Gastrocnemius medialis (tissue), 4 donors: ENCODE measurements at places on chromosomes 13 and 19.
A peak's percentile ranks its signal among the peaks of the same experiment; 100 is the strongest.

GRCh38 chr19:12947702-12948611, 2.3 kb downstream of the RAD23A start:
- DNase-seq: no peak

DNA sequence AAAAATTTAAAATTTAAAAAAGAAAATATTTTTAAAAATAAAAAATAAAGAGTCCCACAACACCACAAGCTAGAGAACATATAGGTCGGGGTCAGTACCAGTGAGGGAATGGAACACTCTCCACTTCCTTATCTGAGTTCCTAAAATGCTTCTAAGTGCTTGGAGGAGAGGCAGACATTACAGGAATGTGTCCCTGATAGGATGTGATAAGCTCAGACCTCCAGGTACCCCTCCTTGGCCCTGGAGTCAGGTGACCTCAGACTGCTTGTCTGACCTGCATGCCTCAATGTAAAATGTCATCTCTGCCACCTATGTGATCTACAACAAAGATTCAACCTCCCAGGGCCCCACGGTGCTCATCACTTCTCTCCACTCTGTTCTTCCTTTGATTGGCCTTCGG, 2.8 kb downstream of the ZNF814 start:
- no peak for DNase-seq

DNA sequence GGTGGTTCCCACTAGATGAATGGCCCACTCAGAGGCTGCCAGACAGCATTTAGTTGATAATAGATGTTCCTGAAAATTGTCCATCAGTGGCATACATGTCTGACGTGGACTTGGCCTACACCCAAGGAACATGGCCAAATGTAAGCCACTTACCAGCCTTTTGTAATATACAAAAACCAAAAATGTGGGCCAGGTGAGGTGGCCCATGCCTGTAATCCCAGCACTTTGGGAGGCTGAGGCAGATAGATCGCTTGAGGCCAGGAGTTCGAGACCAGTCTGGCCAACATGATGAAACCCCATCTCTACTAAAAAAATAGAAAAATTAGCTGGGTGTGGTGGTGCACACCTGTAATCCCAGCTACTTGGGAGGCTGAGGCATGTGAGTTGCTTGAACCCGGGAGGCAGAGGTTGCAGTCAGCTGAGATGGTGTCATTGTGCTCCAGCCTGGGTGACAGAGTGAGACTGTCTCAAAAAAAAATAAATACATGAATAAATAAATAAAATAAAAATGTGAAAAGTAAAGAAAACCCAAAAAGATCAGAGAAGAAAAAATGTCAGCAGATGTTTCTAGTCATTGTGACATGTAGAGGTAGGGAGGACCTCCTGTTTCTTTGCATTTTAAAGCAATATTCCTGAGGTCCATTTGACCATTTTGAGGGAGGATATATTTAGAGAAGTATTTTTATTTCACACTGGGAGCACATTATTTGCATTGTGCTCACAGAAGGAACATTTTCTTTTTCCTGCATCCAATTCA, 7.1 kb upstream of the WTIP start:
- no peak for DNase-seq

DNA sequence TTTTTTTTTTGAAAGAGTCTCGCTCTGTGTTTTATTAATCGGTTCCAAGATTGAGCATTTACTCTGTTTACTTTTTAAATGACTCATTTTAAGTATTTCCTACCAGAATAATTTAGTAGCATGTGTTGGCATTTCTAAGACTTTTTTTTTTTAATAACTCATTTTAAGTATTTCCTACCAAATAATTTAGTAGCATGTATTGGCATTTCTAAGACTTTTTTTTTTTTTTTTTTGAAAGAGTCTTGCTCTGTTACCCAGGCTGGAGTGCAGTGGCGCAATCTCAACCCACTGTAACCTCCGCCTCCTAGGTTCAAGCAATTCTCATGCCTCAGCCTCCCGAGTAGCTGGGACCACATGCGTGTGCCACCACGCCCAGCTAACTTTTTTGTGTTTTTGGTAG, 13.1 kb downstream of the SETDB2 start:
- no peak for DNase-seq

DNA sequence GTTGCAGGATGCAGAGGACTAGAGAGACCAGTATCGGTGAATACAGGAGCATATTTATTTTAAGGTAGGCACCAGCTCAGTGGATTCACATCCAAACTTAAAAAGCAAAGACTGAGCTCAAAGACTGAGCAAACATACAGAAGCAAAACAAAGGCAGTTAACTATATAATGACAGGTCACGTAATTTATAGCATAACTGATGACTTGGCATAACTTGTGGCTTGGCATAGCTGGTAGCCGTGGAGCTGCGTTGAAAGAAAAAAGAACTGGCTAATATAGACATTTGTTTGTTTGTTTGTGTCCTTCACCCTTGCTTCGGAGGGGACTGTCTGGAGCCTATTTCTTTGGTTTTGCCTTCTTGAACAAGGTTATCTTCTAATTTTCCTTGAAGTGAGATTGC, 33.7 kb downstream of the ZNF493 start:
- DNase-seq: no peak

GRCh38 chr19:47778954-47779351, 450 bp downstream of the SELENOW start:
- DNase-seq: peak; percentile 75

DNA sequence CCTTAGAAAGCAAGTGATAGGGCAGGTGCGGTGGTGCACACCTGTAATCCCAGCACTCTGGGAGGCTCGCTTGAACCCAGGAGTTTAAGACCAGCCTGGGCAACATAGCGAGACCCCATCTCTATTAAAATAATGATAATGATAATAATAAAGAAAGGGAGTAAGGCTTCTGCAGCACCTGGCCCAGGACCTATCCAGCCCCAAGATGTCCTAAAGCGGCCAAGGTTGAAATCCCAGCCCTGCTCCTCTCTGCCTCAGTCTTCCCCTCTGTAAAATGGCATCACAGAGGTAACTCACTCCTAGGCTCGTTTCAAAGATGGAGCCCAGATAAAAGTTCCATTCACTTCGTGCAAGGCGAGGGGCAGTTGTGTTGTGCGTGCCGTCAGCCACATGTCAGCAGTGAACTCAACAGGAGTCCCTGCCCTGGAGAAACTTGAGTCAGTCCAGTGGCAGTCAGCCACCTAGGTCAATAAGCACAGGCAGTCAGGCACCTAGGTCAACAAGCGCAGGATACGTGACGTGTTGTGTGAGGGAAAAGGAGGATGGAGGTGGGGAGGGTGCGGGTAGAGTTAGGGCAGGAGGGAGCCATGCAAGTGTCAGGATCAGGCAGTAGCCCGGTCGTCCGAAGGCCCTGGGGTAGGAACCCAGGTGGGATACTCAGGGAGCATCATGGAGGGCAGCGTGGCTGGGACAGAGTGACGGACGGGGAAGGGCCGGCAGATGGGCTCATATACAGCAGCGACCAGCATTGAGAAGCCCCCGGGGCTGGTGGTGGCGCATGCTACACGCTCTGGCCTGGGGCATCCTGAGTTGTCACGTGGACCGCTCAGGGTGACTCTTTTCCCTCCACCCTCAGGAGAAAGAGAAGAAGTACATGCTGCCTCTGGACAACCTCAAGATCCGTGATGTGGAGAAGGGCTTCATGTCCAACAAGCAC, 16.6 kb downstream of the TMED1 start:
- no peak for DNase-seq

DNA sequence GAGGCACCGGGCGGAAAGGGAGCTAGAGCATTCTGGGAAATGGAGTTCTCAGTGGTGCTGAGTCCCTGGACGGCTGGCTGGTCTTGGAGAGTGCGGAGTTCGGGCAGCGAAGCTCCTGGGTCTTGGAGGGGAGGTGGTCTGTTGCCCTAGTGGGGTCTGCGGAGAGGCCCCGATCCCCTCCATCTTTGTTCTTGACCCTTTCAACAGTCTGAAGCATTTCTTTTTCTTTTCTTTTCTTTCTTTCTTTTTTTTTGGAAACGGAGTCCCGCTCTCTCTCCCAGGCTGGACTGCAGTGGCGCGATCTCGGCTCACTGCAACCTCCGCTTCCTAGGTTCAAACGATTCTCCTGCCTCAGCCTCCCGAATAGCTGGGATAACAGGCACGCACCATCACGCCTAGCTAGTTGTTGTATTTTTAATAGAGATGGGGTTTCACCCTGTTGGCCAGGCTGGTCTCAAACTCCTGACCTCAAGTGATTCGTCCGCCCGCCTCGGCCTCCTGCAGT, 440 bp upstream of the SYMPK start:
- DNase-seq: no peak

GRCh38 chr19:49436381-49437017, 4.8 kb downstream of the SLC17A7 start:
- no peak for DNase-seq

- DNase-seq: no peak
Measured at GRCh38 chr19:18961767-18962620, 21.0 kb upstream of the HOMER3 start.

- DNase-seq: no peak
Measured at GRCh38 chr19:33700408-33701013, 78.8 kb downstream of the CHST8 start.

GRCh38 chr13:99215184-99215830, 14.7 kb downstream of the UBAC2 start:
- DNase-seq: no peak

GRCh38 chr13:62960723-62961122, 1545.1 kb upstream of the PCDH20 start:
- no peak for DNase-seq

- no peak for DNase-seq
Measured at GRCh38 chr13:114229506-114229905, 5.2 kb upstream of the CDC16 start.

DNA sequence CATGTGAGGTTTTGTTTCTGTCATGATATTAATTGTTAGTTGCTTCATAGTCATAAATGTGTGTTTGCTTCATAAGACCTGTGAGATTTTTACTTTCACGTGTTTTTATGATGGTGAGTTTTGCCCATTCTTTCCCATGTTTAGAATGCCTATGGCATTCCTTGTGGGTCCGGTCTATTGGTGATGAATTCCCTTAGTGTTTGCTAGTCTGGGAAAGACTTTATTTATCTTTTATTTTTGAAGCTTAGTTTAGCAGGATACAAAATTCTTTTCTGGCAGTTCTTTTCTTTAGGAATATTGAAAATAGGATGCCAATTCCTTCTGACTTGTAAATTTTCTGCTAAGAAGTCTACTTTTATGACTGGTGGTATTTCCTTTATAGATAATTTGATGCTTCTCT, 332.7 kb downstream of the OXGR1 start:
- no peak for DNase-seq

DNA sequence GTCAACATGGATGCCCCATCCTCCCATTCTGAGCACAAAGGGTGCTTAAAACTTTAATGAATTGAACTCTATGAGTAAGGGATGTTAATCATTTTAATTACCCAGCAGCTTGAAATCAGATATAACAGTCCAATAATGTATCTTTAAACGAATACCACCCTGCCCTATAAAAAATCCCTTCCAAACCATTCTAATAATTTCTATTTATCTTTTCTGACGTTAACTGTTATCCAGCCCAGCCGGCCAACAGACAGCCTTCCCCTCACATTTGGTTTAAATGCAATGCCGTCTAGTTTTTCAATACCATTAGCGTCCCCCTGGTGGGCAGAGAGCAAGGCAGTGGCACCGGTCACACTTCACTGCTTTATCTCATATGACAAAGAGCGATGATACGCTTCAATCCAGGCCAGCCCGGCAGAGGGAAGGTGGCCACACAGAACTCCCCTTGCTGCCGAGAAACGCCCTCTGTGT, 402.2 kb upstream of the ZNF507 start:
- no peak for DNase-seq

DNA sequence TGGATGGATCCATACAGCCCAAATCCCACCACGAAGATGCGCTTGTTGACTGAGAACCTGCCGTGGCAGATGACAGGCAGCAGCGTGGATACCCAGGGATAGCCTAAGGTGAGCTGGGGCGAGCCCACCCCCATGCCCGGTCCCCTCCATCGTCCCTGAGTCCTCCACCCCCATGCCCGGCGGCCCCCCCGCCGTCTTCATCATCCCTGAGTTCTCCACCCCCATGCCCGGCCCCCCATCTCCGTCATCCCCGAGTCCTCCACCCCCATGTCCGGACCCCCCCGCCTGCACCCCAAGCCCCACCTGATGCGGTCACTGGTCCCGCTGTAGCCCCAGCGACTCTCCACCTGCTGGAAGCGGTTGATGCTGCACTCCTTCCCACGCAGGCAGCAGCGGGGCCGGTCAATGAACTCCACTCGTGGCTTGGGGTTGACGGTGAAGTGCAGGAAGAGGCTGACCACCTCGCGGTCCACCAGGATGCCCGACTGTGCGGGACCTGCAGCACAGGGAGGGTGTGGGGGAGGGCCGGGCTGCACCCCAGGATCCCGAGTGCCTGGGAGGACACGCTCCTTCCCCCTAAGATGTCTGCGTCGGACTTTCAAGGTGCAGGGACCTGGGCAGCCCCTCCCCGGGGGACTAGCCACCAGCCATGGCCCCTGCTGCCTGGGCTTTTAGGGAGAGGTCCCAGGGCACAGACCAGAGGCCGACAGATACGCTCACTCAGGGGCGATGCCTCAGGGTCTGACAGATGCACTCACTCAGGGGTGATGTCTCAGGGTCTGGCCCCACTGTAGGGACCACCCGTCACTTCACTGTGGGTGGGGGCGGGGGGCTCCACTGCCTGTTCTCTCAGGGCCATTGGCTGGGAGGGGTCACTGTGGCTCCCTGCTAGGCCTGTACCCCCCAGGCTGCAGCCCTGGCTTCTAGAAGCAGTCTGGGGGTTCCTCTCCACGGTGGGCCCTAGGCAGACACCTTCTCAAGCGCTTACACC, 28.0 kb downstream of the BTBD2 start:
- DNase-seq: no peak

DNA sequence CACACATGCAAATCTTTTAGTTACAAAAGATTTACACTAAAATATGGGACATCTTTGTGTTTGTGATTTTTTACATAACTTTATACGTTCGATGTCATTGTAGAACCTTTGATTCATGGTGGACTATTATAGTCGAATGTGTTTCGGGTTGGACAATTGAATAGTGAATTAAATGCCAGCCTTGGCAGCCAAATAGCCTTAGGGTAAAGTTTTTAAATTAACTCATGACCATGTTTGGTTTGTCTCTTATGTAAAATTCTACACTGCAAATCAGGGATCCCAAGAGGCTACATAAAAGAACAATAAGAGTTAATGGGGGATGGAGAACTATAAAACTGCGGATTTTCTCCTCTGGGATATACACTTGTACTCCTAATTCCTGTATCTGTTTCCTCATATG, 1735.6 kb upstream of the SPRY2 start:
- no peak for DNase-seq

DNA sequence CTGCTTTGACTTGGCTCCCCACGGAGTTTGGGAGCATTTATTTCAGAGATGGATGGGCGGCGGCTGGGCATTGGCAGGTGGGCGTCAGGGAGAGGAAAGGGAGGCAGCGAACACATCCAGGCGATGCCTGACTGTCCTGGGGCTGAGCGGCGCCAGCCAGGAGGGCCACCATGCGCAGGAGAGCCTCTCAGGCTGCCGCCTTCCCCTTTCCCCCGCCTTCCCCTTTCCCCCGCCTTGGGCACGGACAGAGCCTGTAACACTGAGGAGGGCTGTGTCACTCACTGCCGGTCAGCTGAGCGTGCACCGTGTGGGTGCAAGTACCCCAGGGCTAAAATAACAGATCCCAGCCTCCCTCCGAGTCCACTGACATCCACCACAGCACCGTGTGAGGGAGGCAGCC, 11.4 kb downstream of the MCF2L start:
- DNase-seq: no peak
